Smooth muscle cell of bladder (primary cell): ENCODE measurements at places on chromosomes 12 and 14. TPM values are rescaled to one million over a fixed set of nuclear protein-coding genes. Genes with fewer than 3 reads are reported as not detected.

Gene SLC17A8
- total RNA-seq: not detected in 2 replicates

Gene IL31
- total RNA-seq: not detected in 2 replicates

Gene AMHR2
- not detected in 2 replicates for total RNA-seq

Gene PKP2
- total RNA-seq: under 0.01 and 0.55 TPM in 2 replicates

Gene DTX1
- 0.18 TPM in 1 of 2 replicates, not detected in the other for total RNA-seq

Gene FBXL14
- total RNA-seq: 6.0 and 7.1 TPM in 2 replicates

Gene PROX2
- total RNA-seq: not detected in 2 replicates

Gene GLT1D1
- not detected in 2 replicates for total RNA-seq

Gene NINJ2
- 1.8 and 3.1 TPM in 2 replicates for total RNA-seq

Gene C1S
- 545 and 658 TPM in 2 replicates for total RNA-seq

Gene DPPA3
- total RNA-seq: not detected in 2 replicates

Gene HRK
- not detected in 2 replicates for total RNA-seq

Gene POTEG
- total RNA-seq: not detected in 2 replicates

Gene MYF6
- total RNA-seq: not detected in 2 replicates

Gene INHBC
- not detected in 2 replicates for total RNA-seq

Gene TPH2
- not detected in 2 replicates for total RNA-seq

Gene LALBA
- not detected in 2 replicates for total RNA-seq

Gene RPS6KL1
- 0.28 and 0.46 TPM in 2 replicates for total RNA-seq

Gene OTOGL
- total RNA-seq: 0.09 and 0.14 TPM in 2 replicates

Gene SLC25A47
- total RNA-seq: not detected in 2 replicates

Gene LRRC43
- 1.00 and 2.6 TPM in 2 replicates for total RNA-seq

Gene NGB
- not detected in 2 replicates for total RNA-seq

Gene BEGAIN
- total RNA-seq: 0.18 TPM in 1 of 2 replicates, not detected in the other

Gene VRTN
- not detected in 2 replicates for total RNA-seq

Gene NPFF
- total RNA-seq: not detected in 2 replicates

Gene IGF1
- 9.0 and 11.7 TPM in 2 replicates for total RNA-seq

Gene TBX3
- total RNA-seq: 14.5 and 22.0 TPM in 2 replicates

Gene GPR84
- 0.09 TPM in 1 of 2 replicates, not detected in the other for total RNA-seq

Gene SOS2
- total RNA-seq: 15.4 and 15.6 TPM in 2 replicates

Gene FAM186B
- total RNA-seq: 0.28 and 0.37 TPM in 2 replicates

Gene RPGRIP1
- not detected in 2 replicates for total RNA-seq

Gene HOXC12
- total RNA-seq: not detected in 2 replicates

Gene ACRBP
- total RNA-seq: 0.28 and 0.37 TPM in 2 replicates

Gene RFLNA
- total RNA-seq: 0.18 and 0.28 TPM in 2 replicates

Gene EMP1
- total RNA-seq: 20.7 and 21.3 TPM in 2 replicates

Gene OR4E2
- not detected in 2 replicates for total RNA-seq

Gene BMP4
- 11.5 and 30.2 TPM in 2 replicates for total RNA-seq

Gene RNASE2
- not detected in 2 replicates for total RNA-seq

Gene ADCK1
- 4.3 and 4.4 TPM in 2 replicates for total RNA-seq

Gene CCDC196
- total RNA-seq: not detected in 2 replicates

Gene PRICKLE1
- total RNA-seq: 4.3 and 14.6 TPM in 2 replicates

Gene GDF3
- total RNA-seq: not detected in 2 replicates

Gene SDR9C7
- total RNA-seq: under 0.01 TPM in 1 of 2 replicates, not detected in the other

Gene SENP1
- total RNA-seq: 11.3 and 11.8 TPM in 2 replicates

Gene B4GALNT3
- total RNA-seq: under 0.01 TPM in 1 of 2 replicates, not detected in the other

Gene C12orf60
- total RNA-seq: 0.57 and 0.74 TPM in 2 replicates
